ENCODE measurements at places on chromosomes 12 and 14.

DNA sequence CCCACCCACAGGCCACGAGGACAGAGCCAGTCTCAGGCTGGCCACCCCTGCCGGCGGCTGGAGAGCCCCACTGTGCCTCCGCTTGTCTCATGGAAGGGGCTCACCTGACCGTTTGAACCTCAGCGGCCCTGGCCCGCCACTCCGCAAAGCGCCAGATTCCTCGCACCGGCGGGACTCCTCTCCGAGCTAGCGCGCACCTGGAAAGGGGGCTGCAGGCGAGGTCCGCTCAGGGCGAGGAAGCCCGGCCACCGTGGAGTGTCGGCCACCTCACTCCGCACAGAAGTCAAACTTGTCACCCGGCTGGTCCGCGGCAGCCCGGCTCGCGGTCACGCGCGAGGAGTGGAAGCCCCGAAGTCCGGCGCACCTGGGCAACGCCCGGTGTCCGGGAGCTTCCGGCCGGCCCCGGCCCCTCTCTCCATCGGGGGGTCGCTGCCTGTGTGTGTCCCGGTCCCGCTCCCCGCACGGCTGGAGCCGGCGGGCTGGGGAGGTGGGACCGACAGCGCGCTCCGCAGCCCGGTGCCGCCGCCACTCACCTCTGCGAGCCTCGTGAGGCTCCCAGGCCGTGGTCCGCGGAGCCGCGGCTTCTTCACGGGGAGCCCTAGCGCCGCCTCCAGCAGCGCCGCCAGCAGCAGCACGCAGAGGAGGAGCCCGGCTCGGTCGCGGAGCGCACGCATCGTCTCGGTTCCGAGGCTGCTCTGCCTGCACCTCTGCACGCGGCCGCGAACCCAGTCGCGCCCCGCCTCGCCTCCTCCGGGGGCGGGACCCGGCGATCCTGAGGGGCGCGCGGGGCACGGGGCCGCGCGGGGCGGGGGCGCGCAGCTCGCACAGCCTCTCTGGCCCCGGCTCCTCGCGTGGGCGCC, at the start of gene ISM2:
ISM2 (minus strand) TSS at position 697 of the 860 bp plus-strand sequence; CDS start at position 674, 23 bp downstream.
- peak; percentile 20 for DNase-seq

GRCh38 chr14:95222870-95223398, 65.6 kb upstream of the DICER1 start:
- peak; percentile 50 for DNase-seq

- DNase-seq: no peak
These were observed 120.1 kb downstream of the TSPAN9 start for GRCh38 chr12:3197131-3197818.

GRCh38 chr14:24115422-24116127, 826 bp upstream of the NRL start:
- no peak for DNase-seq

DNA sequence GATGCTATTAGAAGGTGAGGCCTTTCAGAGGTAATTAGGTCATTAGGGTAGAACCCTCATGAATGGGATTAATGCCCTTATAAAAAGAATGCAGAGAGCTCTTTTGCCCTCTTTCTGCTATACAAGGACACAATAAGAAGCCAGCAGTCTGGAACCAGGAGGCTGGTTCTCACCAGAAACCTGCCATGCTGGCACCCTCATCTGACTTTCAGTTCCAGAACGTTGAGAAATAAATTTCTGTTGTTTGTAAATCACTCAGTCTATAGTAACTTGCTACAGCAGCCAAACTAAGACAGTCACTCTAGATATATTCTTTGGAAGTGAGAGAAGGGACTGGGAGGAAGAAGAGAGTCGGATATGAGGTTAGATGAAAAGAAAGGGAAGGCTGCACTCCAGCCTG, 125.0 kb upstream of the MYF6 start:
- DNase-seq: peak; percentile 28

- DNase-seq: peak; percentile 11
These were observed 1241.4 kb upstream of the TMEM132C start for GRCh38 chr12:127025545-127025944.

All from AG10803 (cell line).